Coronary artery (tissue), 2 donors: ENCODE measurements at places on chromosomes 3 and 15.

DNA sequence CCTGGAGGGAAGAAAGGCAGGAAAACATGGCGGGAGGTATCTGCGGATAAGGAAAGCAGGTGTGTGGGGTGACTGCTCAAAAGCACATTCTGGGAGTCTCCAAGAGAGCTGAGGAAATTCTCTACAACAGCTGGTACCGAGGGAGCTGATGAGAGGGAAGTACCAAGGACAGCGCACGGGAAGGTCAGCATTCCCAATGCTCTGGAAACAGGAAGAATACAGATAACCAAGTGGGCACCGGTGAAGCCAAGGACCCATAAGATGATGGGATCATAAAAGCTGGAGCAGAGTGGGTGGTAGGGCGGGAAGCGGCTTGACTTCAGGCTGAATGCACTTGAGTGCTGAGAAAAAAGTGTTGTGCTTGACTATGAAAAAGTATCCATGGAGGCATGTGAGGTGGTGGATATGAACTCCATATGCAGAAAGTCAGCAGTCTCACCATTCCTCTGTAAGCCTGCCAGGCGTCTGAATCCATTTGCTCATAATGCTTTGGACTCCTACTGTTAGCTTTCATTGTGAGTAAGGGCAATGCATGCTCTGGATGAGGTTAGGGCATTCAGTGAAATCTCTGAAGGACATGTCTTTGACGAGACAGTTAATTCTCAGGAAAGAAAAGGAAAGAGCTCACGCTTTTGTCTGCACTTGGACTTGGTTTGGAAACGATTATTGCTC lies 215.5 kb downstream of the NR1D2 start:
- no peak for DNase-seq

- DNase-seq: no peak
These were observed 61.0 kb downstream of the OCA2 start for GRCh38 chr15:28037969-28038590.

DNA sequence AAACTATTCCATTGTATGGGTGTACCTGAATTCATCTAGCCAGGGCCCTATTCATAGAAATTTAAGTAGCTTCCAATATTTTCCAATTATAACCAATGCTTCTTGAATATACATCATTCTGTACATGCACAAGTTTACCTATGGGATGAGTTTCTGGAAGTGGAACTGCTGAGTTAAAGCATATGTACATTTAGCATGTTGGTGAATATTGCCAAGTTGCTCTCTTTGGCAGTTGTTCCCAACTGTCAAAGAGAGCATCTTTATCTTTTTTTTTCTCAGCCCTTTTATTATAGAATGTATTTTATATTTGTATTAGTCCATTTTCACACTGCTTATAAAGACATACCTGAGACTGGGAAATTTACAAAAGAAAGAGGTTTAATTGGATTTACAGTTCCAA lies 8.3 kb upstream of the CCK start:
- no peak for DNase-seq

- DNase-seq: no peak
These were observed 152.8 kb downstream of the CHDH start for GRCh38 chr3:53693451-53693850.

DNA sequence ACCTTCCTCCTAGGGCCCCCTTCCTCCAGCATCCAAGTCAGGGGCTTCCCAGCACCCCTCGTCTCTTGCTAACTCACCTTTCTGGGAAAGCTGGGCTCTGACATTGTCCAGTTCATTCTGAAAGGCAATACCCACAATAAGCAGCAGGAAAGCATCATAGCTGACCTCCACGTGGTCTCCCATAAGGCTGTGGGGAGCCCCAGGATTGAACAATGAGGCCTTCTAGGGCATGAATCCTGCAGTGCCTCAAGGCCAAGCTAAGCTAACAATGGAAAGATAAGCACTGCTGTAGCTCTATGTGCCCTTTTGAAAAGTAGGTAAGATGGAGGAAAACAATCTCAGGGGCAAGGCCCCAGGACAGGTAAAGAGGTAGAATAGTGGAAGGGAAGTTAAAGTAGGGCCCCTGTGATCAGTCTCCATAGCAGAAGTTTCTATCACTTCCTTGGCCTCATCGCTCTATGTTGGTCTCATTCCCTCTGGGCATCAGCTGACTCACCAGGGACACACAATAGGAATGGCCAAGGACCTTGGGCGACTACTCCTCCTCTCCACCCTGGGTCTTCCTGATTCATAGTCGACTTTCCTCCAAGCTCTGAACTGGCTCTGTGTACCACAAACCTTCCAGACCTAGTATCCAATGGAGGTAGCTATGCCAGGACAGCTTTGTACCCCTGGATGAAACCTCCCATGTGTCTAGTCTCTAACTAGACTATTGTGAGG lies 11.7 kb downstream of the TRAIP start:
- no peak for DNase-seq

DNA sequence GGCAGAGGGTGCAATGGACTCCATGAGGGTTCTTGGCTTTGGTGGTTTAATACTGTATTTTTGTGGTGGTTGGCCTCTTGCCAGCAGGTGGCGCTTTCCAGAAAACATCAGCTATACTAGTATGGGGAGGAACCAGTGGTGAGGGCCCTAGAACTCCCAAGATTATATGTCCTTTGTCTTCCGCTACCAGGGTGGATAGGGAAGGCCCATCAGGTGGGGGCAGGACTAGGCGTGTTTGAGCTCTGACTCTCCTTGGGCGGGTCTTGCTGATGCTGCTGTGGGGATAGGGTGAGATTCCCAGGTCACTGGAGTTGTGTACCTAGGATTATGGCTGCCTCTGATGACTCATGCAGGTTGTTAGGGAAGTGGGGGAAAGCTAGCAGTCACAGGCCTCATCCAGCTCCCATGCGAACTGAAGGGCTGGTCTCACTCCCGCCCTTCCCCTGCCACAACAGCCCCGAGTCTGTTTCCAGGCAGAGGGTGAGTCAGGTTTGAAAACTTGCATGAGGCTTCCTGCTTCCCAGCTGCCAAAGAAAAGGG lies 357.7 kb downstream of the OTOL1 start:
- no peak for DNase-seq

- no peak for DNase-seq
These were observed 59.8 kb upstream of the PRTG start for GRCh38 chr15:55802600-55803376.

GRCh38 chr15:99989095-99989494 lies 255.9 kb upstream of the LYSMD4 start:
- no peak for DNase-seq

DNA sequence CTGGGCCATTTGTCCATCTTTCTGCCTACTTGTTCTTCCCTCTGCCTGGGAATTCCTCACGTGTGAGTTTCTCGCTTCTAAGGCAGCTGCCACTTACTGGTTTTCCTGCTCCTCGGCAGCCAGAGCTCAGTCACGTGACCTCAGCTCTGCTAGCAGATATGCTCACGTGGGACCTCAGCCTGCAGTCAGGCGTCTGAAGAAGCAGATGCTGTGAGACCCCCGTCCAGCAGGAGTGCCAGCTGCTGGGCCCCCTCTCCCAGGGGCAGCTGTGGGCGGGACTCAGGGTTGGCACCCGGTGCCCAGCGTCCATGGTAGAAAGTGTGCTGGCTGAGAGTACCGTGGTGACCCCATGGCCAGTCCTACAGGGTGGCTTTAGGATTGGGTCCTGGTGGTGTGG lies 161.3 kb upstream of the TLE3 start:
- DNase-seq: no peak

GRCh38 chr3:42732829-42733459 lies 30.3 kb upstream of the HHATL start:
- no peak for DNase-seq

GRCh38 chr3:174376346-174376745 lies 482.8 kb upstream of the NAALADL2 start:
- no peak for DNase-seq

- DNase-seq: no peak
These were observed 14.7 kb downstream of the PAK2 start for GRCh38 chr3:196754091-196754981.

DNA sequence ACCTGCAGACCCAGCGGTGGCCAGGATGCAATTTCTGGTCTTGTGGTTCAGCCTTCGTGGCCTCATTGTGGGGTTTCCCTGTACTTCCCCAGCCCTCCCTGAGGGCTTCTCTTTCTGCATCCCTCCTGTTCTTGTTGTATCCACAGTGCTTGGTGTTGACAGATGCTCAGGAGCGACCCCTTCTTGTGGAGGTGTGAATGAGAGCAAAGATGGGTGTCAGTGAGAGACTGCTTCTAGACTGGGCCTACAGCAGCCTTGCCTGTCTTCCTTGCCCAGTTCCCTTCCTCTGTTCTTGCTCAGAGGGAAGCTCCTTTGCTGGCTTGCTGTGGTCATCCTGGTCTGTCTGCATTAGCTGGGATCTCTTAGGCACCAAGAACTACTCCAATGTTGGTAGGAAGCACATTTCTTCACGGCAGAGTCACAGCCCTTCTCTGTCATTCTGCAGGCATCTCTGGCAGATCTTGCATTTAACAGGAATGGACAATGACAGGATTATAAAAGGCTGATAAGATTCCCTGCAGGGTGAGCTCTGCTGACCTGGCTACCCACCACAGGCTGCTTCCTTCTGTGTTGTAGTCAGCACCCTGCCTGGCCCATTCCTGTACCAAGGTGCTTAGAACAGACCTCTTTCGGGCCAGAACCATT lies 317.8 kb upstream of the C2CD4B start:
- DNase-seq: no peak

DNA sequence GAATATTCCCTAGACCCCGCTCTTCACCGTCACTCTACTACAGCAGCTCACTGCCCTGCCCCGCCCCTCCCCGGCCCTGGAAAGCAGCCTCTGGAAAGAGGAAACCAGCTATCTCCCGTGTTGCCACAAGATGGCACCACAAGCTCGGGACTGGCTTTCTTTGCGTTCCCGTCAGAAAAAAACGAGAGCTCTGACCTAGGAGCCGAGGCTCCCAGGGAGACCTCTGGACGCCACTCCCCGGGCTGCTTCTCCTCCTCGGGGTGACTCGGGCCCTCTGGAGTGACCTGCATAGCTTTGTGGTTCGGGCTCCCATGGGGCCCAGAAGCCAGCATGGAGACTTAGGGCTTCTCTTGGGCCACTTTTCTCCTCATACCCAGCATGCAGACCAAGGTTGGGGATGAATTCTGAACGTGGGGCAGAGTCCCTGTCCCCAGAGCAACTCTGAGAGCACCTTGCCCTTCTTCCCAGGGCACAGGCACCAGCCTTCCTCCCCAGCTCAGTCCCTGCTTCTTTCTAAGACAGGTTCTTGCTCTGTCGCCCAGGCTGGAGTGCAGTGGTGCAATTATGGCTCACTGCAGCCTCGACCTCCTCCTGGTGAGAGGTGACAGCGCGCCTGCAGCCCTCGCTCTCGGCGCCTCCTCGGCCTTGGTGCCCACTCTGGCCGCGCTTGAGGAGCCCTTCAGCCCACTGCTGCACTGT lies 19.0 kb downstream of the STOML1 start:
- no peak for DNase-seq

GRCh38 chr15:36912311-36912712 lies 188.0 kb downstream of the MEIS2 start:
- no peak for DNase-seq

DNA sequence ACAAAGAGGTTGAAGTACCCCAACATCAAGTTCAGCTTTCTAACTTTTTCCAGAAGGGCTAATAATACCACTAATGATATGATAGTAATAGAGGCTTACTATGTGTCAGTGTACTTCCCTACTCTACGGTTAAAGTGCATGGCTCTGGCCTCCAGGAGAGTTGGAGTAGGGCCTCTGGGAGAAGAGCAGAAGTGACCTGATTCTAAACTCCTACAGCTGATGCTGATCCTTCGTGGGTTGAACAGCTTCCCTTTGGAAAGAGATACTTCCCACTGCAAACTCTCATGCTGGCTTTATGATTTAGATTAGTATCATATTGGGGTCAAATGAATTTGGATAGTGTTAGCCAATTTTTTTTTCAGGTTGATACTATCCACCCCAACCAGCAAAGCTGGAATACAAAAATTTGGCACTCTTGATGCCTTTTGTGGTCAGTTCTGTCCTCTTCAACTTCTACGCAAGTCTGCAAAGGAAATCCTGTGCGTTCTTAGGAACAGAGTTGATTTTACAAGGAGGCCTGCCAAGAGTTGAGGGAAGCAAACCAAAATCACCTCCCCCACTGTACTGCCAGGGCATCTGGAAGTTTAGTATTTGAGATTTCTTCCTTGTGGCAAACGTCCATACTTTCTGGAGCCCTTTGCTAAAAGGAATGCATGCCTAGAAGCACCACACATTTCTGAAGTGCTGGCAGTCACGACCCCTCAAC lies 17.8 kb downstream of the TMEM212 start:
- DNase-seq: no peak

GRCh38 chr15:52309154-52309548 lies 13.5 kb upstream of the MYO5C start:
- no peak for DNase-seq

DNA sequence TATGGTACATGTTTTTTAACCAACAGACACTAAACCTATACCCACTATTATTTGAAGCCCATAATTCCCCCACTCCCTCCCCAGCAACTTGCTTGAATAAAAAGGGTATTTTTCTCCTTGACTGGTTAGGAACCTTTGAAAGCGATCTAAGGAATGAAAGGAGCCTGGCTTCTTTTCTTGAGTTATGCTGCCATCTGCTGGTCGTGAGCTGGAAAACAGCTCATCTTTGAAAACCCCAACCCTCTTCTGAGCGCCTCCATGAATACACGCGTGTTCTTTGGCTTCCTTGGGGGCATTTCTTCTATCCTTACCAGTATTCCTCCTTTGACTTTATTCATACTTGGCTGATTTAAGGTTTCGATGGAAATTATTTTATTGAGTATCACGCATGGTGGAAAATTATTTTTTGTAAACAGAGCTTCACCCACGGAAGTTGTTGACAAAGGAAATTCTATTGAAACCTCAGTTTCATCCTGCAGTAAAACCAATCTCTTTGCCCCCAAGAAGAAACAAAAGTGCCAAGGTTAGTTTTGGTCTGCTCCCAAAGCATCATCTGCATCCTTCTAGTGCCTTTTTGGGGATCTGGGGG lies 171.6 kb downstream of the SV2B start:
- DNase-seq: no peak

DNA sequence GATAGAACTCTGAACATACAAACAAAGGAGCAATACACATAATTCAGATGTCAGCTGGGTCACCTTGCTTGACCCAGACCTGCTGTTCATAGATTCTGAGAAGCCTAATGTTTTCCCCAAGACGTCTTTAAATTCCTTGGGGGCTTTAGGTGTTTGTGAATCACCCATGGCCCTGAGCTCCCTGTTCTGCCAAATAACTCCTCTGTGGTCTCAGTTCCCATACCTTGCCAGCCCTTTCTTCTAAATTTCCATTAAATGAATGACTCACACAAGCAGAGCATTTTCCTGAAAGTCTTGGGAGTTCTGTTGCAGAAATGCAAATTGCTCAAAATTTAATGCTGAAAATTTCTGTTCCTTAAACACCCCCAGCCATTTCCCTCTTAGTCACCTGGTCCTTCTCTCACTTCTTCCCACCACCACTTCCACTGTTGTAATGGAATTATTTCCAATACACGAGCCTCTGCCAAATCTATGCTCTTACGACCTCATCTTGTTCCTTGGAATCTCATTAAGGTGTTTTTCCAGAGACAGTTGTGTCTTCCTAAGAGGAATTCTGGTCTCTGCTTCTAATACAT lies 33.4 kb upstream of the PSMD6 start:
- no peak for DNase-seq

- DNase-seq: no peak
These were observed 30.4 kb upstream of the SEC61A1 start for GRCh38 chr3:128021768-128022372.

GRCh38 chr3:114624047-114624445 lies 330.2 kb downstream of the TIGIT start:
- DNase-seq: peak; percentile 73
